Stromal cell of bone marrow (primary cell): ENCODE measurements at places on chromosomes 12 and 14.

DNA sequence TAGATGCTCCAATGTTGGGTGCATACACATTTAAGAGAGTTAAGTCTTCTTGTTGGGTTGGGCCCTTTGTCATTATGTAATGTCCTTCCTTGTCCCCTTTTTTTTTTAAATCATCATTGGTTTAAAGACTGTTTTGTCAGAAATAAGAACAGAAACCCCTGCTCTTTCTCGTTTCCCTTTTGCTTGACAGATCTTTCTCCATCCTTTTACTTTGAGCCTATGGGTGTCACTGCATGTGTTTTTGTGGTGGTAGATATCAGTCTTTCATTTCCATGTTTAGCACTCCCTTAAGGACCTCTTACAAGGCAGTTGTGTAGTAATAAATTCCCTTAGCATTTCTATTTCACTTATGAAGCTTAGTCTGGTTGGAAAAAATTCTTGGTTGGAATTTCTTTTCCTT, 47.4 kb downstream of the RTN1 start:
- DNase-seq: no peak

GRCh38 chr12:104505095-104505818, 48.5 kb downstream of the CHST11 start:
- DNase-seq: no peak

- DNase-seq: peak; percentile 52
Measured at GRCh38 chr14:64421166-64421565, 33.0 kb downstream of the MTHFD1 start.

- no peak for DNase-seq
Measured at GRCh38 chr12:93441081-93441616, 598 bp downstream of the UBE2N start.

DNA sequence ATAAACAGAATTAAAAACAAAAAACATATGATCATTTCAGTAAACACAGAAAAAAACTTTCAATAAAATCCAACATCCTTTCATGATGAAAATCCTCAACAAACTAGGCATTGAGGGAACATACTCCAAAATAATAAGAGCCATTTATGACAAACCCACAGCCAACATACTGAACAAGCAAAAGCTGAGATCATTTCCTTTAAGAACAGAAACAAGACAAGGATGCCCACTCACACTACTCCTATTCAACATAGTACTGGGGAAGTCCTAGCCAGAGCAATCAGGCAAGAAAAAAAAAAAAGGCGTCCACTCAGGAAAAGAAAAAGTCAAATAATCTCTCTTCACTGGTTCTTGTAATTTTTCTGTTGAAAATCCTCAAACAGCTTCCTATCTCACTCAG, 30.1 kb downstream of the MRPL42 start:
- DNase-seq: no peak

- DNase-seq: no peak
Measured at GRCh38 chr12:77204083-77204482, 138.7 kb upstream of the E2F7 start.

DNA sequence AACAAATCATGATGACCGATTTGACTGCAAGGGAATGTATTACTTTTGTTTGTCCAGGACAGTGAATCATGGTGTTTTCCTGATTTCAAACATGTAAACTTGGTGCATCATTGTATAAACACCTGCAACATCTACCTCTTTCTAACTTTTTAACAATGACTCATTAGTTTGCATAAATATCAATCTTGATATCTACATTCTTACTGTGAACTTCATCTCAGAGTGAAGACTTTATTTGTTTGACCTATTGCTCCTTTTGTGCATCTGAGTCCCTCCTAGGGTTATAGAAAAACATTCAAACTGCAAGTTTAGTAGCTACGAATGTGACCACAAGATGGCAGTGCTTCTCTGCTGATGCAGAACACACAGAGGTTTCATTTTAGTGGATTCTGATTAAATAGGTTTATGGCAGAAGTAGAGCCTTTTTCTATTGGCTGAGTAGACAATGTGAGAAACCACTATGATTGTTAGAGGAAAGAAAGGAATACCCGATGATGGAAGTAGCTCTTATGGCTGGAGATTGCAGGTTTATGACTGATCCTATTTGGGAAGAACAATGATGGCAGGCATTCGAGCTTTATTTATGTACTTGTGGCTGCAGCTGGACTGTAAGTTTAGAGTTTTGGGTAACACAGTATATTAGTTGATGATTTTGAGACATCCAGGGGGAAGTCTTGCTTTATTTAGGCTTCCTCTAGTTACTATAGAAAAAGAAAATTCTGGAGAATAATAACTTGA, 244.2 kb upstream of the OR4E1 start:
- DNase-seq: peak; percentile 16

DNA sequence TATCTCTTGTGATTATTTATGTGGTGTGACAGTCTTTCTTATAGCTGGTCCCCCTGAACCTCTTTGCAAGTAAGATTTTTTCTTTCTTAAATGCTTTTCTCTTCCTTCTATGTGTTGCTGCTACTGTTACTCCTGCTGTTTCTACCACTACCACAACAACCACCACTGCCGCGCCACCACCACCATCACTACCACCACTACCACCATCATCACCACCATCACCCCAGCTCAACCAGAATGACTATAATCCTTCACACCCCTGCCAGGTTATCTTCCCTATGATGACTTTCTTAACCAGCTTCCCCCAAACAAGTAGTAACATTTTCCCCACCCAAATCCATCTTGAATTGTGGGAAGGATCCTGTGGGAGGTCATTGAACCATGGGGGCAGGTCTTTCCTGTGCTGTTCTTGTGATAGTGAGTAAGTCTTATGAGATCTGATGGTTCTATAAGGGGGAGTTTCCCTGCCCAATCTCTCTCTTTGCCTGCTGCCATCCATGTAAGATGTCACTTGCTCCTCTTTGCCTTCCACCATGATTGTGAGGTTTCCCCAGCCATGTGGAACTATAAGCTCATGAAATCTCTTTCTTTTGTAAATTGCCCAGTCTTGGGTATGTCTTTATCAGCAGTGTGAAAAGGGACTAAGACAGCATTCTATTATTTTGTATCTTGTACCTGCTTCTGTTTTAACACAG, 52.2 kb downstream of the CHST11 start:
- no peak for DNase-seq

DNA sequence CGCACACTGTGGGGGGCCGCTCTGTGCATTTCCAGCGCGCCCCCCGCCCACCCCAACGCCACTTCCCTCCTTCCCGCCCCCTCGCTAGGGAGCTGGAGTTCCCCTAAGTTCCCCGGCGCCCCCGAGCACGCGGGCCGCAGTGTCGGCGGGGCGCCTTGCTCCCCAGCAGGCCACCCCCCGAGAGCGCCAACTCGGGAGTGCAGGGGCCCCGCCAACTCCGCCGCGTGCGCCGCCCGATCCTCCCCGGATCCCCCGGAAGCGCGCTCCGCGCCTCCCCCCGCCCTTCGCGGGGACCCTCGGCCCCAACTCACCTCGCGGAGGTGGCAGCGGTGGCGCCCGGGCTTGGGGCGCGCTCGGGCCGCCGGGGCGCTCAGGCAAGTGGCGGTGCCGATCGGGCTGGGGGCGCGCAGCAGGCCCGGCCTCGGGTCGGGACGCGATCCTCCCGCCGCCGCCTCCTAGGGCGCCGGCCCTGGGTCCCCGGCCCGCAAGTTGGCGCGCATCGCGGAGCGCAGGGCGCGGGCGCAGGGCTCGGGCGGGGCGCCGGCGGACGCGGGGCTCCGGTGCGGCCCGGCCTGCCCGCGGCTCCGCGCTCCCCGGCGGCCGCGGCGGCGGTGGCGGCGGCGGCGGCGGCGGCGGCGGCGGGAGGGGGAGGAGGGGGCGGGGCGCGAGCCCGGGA, at the start of gene NCOR2:
Gene NCOR2, minus strand, starts transcription at position 616 of the 676 bp plus-strand sequence. CDS start 72,361 bp downstream, outside the sequence.
- no peak for DNase-seq

- no peak for DNase-seq
Measured at GRCh38 chr14:30658645-30659044, 36.5 kb downstream of the SCFD1 start.

DNA sequence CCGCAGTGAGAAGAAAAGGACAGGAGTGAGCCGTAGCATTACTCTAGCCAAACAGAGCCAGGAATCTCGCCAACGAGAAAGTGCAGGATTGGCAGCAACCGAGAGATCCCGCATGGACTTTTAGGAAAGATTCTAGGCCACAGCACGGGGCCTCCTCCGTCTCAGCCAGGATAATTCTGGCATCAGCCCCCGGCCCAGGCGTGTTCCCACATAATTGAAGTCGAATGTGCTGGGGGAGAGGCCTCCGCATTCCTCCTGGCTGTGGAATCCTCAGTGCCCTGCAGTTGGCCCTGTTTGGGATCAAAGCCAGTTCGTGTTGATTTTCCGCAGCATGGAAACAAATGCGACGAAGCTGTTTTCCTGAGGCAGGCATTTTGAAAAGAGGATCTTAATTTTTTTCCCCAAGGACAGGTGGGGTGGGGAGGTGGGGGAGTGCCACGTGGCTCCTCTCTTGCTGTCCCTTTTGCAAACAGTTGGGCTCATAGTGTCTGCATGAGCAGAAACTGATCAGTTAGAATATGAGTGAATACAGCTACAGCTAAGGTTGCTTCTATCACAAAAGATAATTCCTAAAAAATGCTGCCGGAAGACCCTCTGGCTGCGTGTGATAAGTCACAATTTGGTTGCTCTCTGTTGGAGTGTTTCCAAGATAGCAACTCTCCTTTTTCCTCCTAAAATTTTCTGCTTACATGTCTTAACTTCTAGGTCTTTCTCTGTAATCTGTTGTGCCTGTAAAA, 37.3 kb upstream of the ATXN2 start:
- DNase-seq: peak; percentile 37

GRCh38 chr12:118436002-118436730, 59.8 kb downstream of the SUDS3 start:
- no peak for DNase-seq

- DNase-seq: no peak
Measured at GRCh38 chr12:23628806-23629205, 320.7 kb downstream of the SOX5 start.

DNA sequence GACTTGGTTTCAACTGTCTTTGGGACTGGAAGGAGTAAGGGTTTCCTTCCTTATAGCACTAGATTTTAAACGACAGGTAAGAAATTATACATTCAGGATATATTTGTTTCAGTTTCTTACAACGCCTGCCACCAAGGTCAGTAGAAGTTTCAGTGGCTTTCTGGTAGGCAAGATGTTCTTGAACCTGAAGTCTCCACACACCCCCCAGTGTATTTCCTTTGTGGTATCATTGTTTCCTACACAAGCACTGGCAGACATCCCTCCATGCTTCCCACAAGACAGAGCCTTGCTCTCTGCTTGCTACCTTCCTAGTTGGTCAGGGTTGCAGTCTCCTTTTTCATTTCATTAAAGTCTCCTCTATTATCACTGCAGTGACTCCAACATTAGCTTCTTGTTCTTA, 283.1 kb downstream of the FLRT2 start:
- no peak for DNase-seq

DNA sequence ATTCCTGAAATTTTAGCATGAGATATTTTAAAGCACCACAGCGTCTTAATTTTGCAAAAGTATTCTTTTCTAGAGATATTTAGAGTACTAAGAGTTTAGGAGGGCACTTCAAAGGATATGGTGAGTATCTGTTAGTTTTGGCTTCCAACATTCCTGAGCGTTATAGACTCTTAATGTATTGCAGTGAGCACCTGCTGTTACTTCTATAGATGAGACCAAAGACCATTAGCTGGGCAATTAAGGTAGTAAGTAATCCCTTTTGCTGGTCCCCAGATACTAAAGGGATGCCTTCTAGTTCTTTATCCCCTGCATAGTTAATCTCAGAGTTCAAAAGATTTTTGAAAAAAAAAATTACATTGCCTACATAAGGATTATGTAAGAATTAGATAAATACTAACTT, 975.6 kb downstream of the GALC start:
- no peak for DNase-seq

DNA sequence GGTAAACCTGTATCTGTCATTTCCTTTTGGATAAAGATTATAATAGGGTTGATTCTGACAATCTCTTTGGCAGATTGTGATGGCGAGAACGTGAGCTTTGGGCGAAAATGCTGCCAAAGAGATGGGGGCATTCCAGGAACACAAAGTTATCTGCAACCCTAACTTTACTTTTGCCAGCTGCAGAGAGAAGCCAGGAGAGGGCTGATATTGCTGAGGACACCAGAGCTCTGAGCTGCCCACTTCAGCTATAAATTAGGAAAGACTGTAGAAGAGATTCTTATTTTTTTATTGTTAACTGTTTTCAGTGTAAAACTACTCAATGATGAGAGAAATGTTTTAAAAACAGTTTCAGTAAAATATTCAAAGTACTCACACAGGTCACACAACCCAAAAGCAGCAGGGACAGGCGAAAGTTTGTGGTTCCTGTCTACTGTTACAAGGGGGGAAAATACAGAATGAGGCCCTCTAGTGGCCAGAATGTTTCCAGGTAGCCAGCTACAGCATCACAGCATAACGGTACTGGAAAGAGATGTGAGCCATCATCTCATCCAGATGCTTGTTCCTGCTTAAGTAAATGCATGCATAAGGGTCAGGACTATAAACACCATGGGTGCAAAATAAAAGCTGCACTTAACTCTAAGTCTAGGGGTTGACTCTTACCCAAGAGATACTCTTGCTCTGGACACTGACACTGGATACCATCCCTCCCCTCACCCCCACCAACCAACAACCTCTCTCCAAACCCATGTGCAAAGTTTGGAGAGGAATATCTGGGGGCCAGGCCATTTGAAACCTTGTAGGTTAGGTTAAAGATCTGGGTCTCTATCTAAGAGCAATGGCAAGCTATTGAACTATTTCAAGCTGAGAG, 498.4 kb downstream of the RMST start:
- DNase-seq: no peak

- DNase-seq: no peak
Measured at GRCh38 chr14:23376482-23377197, at the start of gene CMTM5. Gene CMTM5, plus strand, starts transcription at chr14:23377046. Its CDS starts 206 bp downstream, at chr14:23377252.

GRCh38 chr12:123278101-123278627, 6.5 kb upstream of the CDK2AP1 start:
- DNase-seq: no peak

GRCh38 chr14:45253754-45254310, 830 bp upstream of the MIS18BP1 start:
- DNase-seq: no peak

DNA sequence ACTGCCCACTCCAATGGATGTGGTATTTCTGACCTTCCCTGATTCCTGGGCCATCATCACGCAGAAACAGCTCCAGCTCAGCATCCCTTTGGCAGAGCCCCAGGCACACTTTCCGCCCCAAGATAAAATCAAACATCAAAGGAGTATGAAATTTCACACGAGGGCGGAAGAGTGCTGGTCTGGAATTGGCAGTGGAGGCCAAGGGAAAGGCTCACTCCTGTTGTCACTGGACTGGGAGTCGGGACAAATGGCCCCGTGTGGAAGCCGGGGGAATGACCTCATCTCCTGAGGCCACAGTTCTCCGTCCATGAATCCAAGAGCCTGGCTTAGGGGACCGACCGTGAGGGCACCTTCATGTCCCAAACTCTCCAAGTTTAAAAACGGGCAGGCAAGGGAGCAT, 40.9 kb downstream of the FZD10 start:
- DNase-seq: no peak
